Naive thymus-derived CD4-positive, alpha-beta T cell (primary cell): ENCODE measurements at places on chromosomes 2 and 18.

DNA sequence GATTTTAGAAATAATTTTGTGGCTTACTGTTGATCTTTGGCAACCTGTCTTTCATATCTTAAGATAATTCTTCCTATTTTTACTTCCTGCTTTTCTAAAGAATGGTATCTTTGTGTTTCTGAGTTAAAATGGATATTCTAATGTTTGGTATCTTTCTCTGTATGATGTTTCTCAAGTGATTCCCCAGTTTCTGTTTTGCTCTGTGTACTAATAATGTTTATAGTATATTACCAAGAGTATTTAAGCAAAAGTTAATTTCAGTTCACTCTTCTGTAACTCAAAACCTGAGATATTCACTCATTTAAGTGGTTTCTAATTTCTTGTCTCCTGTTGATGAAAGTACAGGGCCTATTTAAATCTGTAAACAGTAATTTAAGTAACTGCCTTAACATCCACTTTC, 58.3 kb downstream of the CCDC150 start:
- no peak for DNase-seq

DNA sequence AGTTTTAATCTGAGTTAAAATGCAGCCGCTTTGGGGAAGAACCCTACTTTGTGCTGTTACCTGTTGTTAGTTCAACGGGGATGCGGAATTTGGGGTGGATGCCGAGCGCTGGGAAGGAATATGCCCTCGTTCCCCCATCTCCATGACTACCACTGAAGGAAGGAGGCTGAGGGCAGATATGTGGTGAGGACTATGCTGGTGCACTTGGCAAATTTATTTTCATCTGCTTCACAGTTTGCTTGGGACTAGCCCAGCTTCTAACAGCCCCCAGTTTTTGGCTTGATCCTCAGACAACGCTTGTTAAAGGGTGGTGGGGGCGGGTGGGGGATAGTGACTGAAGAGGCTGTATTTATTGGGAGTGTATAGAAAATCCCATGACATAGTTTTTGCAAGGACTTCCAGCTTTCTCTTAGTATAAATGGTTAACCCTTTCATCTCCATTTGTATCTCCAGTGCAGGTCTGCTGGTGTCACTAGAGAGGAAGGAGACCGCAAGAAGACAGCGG, 100.8 kb downstream of the COLEC12 start:
- DNase-seq, result no peak

- no peak for DNase-seq
Measured at GRCh38 chr2:126399001-126399400, 257.0 kb upstream of the GYPC start.

- no peak for DNase-seq
Measured at GRCh38 chr18:36889742-36890141, 60.8 kb downstream of the KIAA1328 start.

- DNase-seq, result no peak
Measured at GRCh38 chr2:7683196-7683595, 766.0 kb downstream of the RNF144A start.

GRCh38 chr2:39737661-39738060, 41.4 kb downstream of the THUMPD2 start:
- no peak for DNase-seq

GRCh38 chr2:150126839-150127238, 360.6 kb downstream of the RND3 start:
- DNase-seq, result no peak

- no peak for DNase-seq
Measured at GRCh38 chr2:45851576-45852304, 200.3 kb downstream of the PRKCE start.

DNA sequence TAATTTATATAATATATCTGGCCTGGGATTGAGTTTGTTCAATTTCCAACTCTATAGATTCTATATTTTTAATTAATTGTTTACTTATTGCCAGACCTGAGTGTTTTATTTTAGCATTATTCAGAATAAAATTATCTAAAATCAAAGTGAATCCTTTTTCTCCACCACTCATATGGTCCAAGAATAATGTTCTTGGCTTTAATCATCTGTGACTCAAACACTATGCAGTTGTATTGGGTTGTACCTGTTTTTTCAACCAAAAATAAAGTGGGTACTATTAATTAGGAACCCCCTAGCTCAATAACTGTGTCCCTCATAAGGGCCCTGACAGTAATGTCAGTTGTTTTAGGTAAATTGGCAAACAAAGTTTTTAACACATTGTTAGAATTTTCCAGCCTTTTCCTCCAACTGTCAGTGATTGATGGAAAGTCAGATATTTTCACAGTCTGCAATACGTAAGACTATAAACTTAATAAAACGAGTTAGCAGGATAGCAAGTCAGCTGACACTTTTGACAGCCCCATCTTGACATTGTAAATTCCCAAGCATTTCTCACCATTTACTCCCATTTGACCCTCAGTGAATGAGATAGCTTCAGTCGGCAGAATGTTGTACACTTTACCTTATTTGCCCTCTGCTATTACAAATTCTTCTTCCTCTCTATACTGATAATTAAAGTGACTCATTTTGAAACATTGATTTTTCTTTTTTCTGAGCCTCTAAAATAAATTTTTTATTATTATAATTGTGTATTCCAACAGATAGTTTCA, 587.4 kb downstream of the METTL4 start:
- DNase-seq, result no peak

DNA sequence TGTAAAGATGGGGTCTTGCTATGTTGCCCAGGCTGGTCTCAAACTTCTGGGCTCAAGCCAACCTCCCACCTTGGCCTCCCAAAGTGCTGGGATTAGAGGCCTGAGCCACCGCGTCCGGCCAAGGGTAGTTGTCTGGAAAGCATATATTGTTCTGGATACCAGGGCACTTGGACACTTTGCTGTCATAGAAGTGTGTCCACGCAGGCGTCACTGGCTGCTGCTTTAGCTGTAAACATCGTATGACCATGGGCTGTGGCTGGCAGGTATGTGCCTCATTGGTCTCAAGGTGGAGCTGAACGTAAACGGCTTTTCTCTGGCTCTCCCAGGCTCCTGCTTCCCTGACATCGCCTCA, 3.2 kb upstream of the GPR35 start:
- DNase-seq, result no peak

- no peak for DNase-seq
Measured at GRCh38 chr2:28583899-28584553, 88.2 kb downstream of the PLB1 start.

GRCh38 chr2:188765522-188766470, 208.4 kb upstream of the COL3A1 start:
- no peak for DNase-seq

DNA sequence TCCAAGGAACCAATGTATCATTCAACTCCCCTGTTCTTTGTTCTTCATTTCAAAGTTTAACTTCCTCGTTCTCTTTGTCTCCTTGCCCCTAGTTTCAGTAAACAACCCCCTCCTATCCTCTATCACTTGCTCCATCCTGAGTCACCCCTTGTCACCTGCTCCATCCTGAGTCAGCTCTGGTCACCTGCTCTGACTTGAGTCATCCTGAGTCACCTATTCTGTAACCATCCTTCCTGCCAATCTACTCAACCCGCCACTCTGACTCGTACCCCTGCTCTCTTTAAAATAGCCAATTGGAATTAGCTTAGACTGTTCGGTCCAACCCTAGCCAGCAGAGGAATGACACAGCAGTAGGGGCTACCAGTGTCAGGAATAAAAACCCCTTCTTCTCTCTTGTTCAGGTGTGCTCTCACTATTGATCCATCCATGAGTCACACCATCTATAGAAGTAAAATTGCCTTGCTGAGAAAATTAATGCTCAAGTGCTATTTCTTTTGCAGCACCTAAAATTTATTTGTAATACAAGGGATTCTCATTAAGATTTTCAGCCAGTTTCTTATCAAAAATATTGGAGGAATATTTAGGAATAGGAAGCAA, 326.8 kb downstream of the AKAIN1 start:
- no peak for DNase-seq

DNA sequence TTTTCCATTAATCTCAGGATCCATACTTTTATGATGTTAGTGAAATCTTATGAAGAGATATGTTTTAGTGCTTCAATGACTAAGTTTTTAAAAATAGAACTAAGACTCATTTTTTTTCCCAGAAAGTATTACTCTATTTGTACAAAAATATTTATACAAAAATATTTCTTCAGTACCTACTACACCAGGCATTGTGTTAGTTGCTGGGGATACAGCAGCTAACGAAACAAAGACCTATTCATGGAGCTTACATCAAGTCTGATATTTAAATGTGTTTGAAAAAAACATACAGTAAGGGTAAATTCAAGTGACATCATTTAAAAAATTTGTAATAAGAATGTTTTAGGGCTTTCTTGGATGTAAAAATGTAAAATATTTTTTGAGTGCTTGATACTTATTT, 11.6 kb downstream of the VAPA start:
- DNase-seq, result no peak

GRCh38 chr2:240287496-240288086, 147.1 kb upstream of the OTOS start:
- DNase-seq, result no peak

DNA sequence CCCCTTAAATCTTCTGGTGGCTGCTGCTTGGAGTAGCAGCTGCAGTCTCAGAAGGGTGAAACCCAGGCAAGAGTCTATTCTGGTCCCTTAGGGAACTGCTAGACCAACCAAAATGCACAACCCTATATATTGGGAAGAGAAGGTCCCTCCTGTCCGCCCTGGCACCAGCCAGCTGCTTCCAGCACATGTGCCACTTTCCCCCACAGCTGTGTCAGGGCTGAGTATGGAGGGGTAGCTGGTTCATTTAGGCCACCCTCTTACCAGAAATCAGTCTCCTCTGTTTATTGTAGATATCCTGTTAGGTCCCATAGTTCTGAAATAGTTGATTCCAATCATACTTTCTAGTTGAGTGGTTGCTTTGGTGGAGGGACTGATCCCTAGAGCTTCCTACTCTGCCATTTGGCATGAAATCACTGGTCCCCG, 68.9 kb downstream of the BIRC6 start:
- DNase-seq, result no peak

GRCh38 chr2:127173057-127173456, 47.0 kb downstream of the CYP27C1 start:
- no peak for DNase-seq

DNA sequence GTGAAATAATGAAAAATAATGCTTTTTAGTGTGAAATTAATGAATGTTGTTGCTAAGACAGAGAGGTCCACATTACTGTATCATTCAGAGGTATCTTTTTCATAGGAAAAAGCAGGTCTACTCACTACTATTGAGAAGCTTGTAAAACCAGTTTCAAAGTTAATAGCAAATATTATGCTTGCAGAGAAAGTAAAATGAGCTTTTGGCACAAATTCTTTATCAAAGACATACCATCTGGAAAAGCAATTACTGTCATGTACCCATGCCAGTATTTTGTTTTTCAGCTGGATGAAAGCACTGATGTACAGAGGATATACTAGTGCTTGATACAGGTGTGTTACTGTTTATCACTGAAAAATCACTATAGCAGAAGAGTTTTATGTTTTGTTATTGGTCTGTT, 77.5 kb downstream of the NCOA1 start:
- no peak for DNase-seq

DNA sequence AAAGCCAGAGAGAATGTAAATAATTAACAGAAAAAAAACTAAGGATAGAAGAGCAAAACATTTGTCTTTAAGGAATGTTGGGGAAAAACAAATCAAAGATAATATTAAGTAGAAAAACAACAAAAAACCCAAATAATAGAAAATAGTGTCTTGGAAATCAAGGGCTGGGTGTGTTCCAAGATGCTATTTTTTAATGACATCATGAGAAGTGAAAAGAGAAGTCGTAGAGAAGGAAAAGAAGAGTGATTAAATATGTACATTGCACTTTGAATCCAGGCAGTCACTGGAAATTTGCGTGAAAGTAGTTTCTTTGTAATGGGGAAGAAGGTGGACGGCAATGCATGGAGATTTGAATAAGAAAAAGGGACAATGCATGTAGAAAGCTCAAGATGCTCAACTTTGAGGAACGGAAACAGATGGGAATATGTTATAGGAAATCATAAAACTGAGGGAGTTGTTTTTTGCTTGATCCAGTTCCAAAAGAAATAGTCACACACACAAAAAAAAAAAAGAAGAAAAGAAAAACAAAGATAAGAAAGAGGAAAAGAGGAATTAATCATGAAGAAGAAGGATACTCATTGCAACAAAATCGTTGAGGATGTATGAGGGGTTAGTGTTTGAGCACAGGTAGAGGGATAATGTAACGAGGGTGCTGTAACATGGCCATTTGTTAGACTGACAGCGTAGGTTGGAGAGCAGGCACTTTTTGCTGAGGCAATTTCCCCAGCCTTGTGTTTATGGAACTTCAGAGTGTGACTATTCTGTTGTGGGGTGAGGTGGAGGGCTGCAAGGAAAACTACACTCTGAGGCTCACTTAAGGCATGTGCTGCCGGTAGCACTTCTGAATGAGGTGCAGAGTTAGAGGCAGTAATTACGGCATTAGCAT, 184.1 kb downstream of the CALCRL start:
- DNase-seq, result no peak

GRCh38 chr2:127683757-127684156, 8.4 kb upstream of the LIMS2 start:
- DNase-seq, result no peak

DNA sequence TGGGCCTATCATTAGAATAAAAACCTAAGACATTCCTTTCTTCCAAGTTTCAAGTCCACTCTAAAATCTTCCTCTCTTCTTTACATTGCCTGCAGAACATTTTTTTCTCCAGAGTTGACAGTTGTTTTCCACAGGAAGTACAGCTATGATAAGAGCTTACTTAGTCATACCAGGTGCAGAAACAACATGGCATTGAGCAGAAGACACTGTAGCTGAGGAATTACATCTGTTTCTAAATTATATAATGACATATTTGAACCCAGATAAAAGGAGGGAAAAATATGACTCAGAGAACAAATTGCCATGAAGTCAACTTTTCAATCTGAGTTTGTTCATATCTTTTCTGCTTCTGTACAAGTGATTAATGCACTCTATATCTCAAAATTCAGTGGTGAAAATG, 30.2 kb downstream of the CMPK2 start:
- no peak for DNase-seq

- DNase-seq, result no peak
Measured at GRCh38 chr2:18119883-18120282, 241.4 kb downstream of the KCNS3 start.

DNA sequence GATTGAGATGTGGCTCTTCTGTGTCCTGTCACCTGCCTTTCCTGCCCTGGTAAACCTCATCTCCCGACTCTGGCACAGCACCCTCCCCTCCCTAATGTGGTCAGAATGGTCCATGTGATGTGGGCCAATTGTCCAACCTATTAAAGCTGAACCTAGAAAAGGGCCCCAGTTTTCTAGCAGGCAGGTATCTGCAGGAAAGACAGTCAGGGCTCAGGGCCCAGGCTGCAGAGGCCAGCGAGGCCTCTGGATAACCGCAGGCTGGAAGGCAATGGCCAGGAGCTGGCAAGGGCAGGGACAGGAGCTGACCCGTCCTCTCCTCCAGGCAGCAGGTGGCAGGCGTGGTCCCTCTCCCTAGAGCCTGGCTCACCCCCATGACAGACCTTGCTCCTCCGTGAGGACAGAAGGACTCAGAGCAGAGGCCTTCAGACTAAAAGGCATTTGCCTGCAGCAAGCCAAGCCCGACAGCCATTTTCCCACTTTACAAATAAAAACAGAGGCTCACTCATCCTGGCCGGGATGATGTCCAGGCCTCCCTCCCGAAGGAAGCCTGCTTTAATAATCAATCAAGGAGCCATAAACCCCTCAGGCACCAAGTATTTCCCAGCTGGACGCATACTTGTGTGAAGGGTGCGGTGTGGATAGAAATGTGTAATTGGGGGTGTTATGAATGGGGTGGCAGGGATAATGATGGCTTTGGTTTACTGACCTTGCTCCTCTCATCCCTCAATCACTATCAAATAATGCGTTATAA, 107.1 kb downstream of the TWIST2 start:
- no peak for DNase-seq
